ENCODE measurements at places on chromosomes 5 and 9.
A peak's percentile ranks its signal among the peaks of the same experiment; 100 is the strongest.

DNA sequence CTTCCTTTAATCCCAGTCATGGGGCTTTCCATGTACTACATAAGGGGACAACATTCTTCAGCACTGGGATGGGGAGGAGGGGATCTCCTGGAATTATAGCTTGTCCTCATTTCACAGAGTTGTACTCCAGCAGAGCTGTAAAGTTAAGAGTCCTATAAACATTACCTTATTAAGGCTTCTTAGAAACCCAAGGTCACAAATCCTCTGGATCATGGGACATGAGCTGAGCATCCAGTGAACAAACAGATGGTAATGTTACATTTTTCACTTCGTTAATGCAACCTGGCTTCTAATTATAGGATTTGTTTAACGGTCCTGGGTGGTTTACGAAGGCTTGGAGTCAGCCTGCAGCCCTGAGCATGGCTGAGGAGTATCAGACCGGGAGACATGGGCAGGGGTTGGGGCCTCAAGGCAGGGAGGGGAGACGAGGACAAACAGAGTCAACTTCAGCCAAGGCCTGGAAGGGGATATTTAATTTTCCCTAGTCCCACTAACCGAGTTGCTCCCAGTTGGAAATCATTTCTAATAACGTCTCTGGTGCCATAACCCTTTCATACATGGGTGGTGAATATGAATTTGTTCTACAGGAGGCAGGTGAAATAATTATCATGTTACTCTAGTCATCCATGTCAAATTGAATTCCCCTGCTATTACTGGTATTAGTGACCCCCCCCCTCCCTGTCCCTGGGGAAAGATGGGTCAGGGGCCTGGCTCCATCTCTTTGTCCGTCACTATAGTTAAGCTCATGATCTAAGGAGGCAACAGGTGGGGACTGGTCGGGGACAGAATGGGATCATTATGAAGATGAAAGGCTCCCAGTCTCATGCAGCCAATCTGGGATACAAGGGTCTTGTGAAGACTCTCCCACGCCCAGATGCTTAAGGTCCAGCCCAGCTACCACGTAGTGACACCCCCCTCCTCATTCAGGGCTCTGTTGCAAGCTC is 10.7 kb upstream of the IL17B start:
- DNase-seq, result no peak

GRCh38 chr9:114196979-114197622 is 41.8 kb downstream of the COL27A1 start:
- DNase-seq, result no peak

GRCh38 chr9:134317400-134317789 is 8.9 kb upstream of the RXRA start:
- DNase-seq, result no peak

GRCh38 chr5:159386028-159386711 is 55.9 kb upstream of the IL12B start:
- no peak for DNase-seq

GRCh38 chr9:122370869-122371755 is at the start of gene PTGS1:
Gene PTGS1 (plus strand): TSS chr9:122371024. CDS start chr9:122371085, 61 bp downstream.
- no peak for DNase-seq

DNA sequence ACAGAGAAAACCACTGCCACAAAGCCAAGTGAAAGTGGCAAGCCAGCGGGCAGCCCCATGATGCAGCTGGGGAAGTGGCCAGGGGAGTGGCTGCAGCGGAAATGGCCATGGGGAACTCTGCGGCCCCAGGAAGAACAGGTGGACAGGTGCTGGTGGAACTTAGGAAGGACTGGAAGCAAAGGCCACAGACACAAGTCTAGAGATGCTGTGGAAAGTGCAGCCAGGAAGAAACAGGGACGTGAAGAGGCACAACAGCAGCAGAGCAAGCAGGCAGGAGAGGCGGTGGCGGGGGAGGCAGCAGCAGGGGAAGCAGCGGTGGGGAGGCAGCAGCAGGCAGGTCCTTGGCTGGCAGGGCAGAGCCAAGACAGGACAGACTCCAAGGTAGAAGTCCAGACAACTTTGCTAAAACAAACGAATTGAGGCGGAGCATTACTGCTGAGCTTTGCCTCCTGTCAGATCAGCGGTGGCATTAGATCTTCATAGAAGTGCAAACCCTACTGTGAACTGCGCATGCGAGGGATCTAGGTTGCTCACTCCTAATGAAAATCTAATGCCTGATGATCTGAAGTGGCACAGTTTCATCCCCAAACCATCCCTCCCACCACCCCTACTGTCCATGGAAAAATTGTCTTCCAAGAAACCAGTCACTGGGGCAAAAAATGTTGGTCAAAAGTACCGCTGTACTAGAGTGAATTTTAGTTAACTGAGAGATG is 11.8 kb downstream of the SURF6 start:
- DNase-seq, result no peak

DNA sequence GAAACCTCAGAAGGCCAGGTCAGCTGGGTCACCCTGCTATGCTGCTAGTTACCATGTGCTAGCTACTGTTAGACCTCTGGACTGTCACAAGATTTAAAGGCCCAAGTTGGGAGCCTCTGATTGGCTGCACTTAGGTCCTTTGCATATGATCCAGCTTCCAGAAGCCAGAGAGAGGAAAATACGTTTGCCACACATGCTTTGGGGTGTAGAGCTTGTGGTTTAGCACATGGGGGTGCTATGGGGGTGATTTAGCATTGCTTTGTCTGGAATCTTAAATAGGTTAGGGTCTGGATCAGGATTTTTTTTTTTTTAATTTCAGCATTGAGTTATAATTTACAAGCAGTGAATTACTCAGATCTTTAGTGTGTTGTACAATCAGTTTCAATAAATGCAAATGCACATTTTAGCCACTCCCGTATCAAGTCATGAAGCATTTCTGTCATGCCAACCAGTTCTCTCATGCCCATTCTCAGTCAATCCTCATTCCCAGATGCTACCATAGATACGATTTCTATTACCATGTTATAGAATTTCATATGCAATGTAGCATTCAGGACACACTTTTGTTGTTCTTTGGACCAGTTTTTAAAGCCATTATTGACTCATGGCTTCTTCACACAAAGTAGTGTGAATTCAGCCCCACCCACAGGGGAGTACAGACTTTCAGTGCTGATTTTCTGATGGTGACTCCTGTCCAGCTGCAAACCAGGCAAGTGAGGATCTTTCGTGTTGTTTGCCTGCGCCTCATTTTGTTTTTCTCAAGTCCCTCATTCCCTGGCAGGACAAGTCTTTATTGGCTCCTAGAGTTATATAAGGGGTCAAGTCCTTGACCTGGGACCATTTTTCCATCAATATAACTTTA is 250.4 kb downstream of the LRRC70 start:
- no peak for DNase-seq

GRCh38 chr5:179290681-179291540 is 54.4 kb downstream of the ADAMTS2 start:
- no peak for DNase-seq

DNA sequence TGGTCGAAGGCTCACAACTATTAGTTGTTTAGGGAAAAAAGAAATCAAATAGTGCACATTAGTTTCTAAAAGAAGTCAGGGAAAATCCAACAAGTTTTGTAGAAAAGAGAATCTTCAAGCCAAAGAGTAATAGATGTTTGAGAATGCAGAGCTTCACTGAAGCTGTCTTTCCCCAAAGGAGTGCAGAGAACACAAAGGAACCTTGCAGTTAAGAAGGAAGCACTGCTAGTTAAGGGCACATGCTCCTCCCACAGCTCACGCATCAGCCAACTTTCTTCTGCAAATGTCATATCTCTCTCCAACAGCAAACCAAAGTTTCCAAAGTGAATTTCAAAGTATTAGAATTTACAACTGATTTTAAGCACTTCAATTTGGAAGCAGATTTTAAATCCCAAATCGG is 116.4 kb upstream of the FST start:
- DNase-seq, result no peak

GRCh38 chr5:175206669-175207068 is 237.3 kb downstream of the DRD1 start:
- no peak for DNase-seq

DNA sequence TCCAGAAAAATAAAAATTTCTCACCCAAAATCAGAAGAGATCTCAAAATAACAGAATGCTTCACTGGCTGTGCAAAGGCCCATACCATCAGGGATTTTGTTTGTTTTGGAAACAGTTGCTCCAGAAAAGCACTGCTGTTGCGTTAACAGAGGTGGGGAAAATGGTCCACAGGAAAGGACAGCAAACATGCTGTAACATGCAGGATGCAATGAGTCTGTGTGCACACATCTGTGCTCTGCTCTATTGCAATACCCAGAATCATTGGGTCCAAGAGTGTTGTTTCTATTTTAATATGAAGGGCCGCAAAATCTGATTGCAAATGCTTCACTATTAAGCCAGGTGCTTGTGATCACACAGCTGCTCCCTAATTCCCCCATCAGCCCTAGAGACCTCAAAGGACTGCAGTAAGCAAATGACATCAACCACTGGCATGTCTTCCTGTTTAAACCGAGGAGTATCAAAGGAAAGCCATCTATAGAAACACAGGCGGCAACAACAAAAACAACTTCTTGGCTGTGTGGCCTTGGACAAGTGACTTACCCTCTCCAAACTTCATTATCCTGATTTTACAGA is 141.0 kb downstream of the DCP2 start:
- no peak for DNase-seq

- no peak for DNase-seq
Observed at GRCh38 chr5:135441919-135442318, 5.2 kb downstream of the DCANP1 start.

DNA sequence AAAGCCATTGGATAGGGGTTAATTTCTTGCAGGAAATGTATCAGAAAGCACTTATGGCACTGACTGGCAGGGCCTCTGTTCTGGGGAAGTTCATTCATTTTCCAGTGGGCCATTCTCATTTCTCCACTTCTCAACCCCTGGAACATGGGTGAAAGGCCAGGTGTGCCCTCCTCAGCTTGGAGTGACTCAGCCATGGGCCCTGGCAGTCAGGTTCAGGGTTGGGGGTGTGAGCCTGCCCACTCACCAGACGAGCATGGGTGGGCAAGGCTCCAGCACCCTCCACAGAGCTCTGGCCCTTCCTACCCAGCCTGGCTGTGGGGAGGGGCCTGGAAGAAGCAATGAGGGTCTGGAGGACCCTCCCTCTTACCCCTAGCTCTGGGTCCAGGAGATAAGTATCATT is 174.4 kb downstream of the HSPA4 start:
- no peak for DNase-seq

DNA sequence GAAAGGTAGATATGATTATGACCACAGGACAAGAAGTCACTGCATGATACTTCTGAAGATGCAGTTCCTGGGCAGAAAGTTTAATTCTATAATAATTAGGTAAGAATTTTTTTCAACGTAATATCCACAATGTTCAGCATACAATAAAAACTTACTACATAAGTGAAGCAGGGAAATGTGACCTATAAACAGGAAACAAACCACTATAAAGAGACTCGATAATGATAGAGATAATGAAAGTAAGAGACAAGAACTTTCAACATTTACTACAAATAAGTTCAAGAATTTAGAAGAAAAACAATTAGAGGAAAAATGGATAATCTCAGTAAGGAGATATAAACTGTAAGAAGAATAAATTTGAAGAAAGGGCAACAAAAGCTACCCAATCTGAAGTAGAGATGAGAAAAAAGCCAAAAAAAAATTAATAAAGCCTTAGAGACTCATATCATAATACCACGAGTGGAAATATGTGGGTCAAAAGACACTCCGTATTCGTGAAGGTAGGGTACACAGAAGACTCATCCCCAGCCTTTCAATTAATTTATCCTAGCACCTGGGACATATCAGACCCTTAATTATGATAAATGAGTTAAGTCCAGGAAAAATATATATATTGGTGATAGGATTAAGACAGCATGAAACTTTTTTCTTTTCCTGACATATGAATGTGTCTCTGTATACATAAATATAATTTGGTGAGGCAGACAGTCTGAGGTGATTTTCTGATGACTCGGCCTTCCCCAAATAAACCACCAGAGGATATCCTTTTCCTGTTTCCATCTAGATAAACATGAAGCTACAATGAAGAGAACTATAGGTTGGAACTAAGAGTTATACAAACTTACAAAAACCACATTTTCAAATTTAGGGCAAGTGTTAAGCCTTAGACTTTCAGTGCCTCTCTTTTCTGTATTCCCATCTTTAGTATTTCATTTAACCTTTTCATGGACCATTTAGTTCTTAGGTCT is 120.4 kb downstream of the RAPGEF6 start:
- peak; percentile 61 for DNase-seq

DNA sequence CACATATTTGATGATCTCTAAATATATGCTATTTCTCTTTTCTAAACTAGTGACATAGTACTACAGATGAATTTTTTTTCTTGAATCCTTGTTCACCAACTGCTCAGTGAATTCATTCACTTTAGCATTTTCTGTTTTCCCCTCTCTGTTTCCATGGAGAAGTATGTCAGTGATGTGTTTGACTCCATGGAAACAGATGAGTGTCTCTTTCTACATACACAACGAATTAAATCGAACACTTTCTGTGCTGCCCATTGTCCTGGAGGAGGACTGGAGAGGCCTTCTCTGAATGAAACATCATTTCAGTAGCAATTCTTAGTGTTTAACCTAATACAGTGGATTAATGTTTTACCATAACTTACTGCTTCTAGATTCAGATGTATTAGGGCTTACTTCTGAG is 9.5 kb downstream of the INVS start:
- no peak for DNase-seq

- DNase-seq, result peak; percentile 25
Observed at GRCh38 chr9:5953743-5954707, 61.4 kb downstream of the RANBP6 start.

DNA sequence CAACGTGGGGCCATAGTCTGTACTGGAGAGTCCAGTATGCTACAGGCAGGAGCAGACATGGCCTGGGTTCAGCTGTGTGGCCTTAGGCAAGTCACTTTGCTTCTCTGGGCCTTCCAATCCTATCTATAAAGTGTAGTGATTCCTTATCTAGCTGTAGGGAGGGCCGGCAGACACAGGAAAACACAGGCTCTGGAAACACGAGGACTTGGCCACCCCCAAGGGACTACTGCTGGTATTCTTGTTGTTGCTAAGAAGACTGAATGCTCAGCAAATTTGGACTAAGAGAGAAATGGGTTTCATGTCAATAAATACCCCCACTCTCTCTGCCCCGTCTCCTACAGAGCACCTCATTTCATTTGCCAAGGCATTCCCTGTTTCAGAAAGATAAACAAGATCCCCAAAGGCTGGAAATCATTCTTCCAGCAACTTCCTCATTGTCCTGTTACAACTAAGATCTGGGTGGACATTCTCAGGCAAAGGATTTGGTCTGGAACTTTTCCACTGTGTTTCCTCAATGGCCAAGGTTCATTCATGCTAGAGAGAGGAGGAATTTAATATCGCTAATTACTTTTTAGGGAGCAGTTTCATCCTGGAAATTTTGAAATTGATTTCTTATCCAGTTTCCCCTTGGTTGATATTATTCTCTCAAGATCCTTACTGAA is 105.8 kb downstream of the GABBR2 start:
- no peak for DNase-seq

Measured in iris pigment epithelial cell (primary cell).